ENCODE measurements at places on chromosomes 13 and 19.

GRCh38 chr13:108342369-108343289 lies 73.1 kb downstream of the TNFSF13B start:
- no peak for DNase-seq

DNA sequence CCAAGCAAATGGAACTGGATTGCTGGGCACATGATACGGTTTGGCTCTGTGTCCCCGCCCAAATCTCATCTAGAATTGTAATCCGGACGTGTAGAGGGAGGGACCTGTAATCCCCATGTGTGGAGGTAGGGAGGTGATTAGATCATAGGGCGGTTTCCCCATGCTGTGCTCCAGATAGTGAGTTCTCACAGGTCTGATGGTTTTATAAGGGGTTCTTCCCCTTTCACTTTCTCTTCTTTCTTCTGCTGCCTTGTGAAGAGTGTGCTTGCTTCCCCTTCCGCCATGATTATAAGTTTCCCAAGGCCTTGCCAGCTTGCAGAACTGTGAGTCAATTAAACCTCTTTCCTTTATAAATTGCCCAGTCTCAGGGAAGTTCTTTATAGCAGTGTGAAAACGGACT lies 32.6 kb upstream of the MTIF3 start:
- no peak for DNase-seq

- DNase-seq: no peak
Observed at GRCh38 chr13:39263531-39263930, 225.3 kb downstream of the NHLRC3 start.

GRCh38 chr19:42328854-42329253 lies 3.4 kb downstream of the MEGF8 start:
- DNase-seq: no peak

GRCh38 chr13:44796597-44797490 lies 192.4 kb downstream of the NUFIP1 start:
- DNase-seq: no peak

- DNase-seq: no peak
Observed at GRCh38 chr19:45476304-45476703, 8.5 kb downstream of the FOSB start.

GRCh38 chr19:46451352-46451751 lies 20.0 kb downstream of the PNMA8A start:
- no peak for DNase-seq

DNA sequence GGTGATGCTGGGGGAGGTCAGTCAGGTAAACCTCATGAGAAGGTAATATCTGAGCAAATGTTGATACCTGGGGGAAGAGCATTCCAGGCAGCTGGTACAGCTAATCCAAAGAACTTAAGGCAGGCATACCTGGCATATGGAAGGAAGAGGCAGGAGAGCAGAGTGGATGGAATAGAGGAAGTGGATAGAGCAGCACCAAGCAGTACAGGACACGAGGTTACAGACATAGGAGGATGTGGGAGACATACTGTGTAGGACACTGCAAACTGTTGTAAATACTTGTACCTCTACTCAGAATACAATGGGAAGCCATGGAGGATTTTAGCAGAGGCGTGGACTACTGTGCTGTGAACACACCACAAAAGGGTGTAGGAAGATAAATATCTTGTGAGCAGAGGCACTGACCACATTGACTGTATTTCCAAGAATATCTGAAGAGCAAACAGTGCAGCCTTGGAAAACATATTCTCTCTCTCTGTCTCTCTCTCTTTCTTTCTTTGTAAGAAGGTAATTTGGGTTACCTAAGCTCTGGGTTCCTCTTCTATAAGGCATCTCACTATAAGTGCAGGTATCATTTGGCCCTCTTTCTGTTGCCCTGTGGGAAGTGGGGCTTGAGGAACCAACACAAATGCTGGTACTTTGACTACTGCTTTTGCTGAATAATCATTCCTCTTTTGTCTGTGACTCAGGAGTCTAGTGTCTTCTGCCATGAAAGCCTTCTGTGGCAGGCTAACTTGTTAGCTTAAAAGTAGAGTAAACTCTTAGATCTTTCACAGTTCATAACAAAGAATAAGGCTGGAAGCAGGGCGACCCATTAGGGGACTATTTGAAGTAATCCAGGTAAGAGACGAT lies 238.0 kb downstream of the VWA8 start:
- DNase-seq: no peak

- DNase-seq: no peak
Observed at GRCh38 chr13:44516771-44517170, 59.4 kb downstream of the TSC22D1 start.

GRCh38 chr19:49631610-49632192 lies 8.2 kb downstream of the RRAS start:
- no peak for DNase-seq

DNA sequence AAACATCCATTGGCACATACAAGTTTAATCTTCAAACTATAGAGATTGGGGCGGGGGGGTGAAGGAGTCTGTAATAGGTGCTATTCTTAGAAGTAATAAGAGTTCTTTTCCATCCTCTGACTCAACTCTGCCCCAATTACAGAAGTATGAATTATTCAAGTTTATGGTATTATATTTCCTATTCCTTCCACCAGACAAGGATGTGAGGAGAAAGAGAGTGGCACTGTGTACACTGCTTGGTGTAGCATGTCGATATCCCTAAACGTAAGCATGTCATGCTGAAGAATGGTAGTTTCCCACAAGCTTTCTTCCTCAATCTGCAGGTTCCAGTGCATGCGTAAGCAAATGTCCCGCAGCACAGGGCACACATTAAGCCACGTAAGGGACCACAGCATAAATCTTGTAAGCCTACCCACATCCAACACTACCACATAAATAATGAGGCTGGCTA lies 14.1 kb downstream of the BRD4 start:
- DNase-seq: no peak

DNA sequence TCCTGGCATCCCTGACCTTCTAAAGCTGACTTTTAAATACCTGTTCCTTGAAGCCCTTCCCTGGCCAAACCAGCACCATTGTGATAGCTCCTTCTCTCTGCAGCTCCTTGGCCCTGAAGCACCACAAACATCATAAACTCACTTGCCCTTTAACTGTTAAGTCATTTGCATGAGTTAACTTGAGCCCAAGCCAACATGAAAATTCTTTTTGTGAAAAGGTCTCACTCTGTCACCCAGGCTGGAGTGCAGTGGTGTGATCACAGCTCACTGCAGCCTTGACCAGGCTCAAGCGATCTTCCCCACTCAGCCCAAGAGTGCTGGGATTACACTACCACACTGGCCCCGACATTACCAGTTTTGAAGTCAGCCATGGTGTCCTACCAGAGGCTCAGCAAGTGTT lies 87.8 kb downstream of the ZIC5 start:
- no peak for DNase-seq

- DNase-seq: no peak
Observed at GRCh38 chr19:52691215-52691610, 43.6 kb downstream of the ZNF611 start.

DNA sequence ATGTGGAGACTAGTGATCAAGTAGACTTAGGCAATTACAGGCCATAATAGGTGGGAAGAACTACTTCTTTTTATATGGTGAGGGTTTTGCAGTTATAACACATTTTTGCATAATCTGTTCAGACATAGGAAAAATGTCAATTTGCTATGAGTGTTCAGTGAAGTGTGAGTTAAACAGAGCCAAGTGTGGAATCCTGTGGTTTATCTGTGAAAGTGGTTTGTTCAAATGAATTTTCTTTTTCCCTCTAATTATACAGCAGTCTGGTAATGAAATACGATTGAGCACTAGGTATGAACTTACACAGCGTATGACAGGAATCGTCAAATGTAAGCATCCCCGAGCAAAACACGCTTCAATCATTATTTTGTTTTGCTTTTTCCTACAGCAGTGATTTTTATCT lies 178.3 kb downstream of the STK24 start:
- DNase-seq: no peak

- no peak for DNase-seq
Observed at GRCh38 chr19:27971071-27971470, 1241.9 kb downstream of the UQCRFS1 start.

- DNase-seq: no peak
Observed at GRCh38 chr13:100298691-100299090, 209.8 kb downstream of the PCCA start.

- no peak for DNase-seq
Observed at GRCh38 chr19:23312515-23312914, 62.3 kb upstream of the ZNF724 start.

DNA sequence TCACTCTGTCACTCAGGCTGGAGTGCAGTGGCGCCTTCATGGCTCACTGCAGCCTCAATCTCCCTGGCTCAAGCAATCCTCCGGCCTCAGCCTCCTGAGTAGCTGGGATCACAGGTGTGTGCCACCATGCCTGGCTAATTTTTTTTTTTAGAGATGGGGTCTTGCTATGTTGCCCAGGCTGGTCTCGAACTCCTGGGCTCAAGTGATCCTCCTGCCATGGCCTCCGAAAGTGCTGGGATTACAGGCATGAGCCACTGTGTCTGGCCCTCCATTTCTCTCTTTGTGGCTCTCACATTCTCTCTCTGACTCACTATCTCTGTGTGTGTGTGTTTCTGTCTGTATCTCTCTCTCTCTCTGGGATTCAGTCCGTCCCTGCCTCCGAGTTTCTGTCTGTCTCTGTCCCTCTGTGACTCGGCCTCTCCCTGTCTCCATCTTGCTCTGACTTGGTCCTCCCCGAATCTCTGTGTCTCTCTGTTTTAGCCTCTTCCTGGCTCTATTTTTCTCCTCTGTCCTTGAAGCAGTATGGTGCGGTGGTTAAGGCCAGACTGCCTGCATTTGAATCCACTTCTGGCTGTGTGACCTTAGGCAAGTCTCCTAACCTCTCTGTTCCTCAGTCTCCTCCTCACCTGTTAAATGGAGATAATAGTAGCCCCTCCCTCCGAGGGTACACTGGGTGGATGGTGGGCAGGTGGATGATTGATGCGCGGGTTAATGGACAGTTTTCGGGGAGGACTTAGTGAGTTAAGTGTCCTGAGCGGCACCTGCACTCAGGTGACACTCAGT lies 11.0 kb downstream of the MEIS3 start:
- DNase-seq: no peak

DNA sequence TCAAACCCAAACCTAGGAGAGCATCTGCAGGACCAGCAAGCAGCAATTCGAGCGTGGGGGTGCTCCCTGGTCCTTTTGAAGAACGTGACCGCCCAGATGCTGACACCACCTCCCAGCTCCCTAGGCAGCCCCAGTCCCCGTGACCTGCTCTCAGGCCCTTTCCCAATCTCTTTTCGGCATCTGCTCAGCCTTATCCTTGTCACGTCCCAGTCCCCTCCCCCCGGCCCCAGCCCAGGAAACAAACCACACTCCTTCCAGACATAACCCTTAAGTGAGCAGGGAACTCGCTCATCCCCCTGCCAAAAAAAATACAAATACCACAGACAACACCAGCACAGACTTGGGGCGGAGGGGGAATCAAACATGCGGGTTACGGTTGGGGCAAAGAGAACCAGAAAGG lies 3.3 kb downstream of the MLLT1 start:
- no peak for DNase-seq

- DNase-seq: no peak
Observed at GRCh38 chr19:46299004-46299509, 2.2 kb downstream of the HIF3A start.

GRCh38 chr19:1074544-1075283 lies 7.7 kb downstream of the ARHGAP45 start:
- peak; percentile 71 for DNase-seq

DNA sequence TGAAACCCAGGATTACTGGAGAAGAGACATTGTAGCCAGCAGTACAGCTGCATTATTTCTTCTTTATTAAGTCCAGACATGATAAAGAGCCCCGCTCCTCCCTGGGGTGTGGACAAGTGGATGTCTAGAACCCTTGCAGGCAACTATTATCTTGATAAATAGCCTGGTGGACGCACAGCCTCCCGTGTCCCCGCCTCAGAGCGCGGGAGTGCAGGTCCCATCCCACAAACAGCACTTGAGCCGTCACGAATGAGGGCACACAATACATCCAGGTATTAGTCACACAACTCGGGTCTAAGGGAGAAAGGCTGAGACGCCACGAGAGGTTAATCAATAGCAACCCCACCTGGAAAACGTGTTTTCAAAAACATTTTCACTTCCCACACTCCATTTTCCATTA lies 213.2 kb upstream of the SOX1 start:
- DNase-seq: no peak

DNA sequence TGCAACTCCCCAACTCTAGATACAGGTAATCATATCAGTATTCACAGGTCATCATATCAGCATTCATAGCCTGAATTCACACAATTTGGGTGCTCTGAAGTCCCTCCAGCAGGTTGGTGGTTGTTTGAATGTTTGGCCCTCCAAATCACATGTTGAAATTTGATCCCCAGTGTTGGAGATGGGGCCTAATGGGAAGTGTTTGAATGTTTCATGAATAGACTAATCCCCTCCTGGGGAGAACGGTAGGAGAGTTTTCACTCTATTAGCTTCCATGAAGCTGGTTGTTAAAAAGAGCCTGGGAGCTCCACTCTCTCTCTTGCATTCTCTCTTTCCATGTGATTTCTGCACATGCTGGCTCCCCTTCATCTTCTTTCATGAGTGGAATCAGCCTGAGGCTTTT lies 288.6 kb upstream of the PCDH9 start:
- no peak for DNase-seq

GRCh38 chr13:22926748-22927400 lies 253.9 kb upstream of the SGCG start:
- DNase-seq: no peak

- DNase-seq: no peak
Observed at GRCh38 chr13:59263531-59263930, 900.2 kb downstream of the DIAPH3 start.

GRCh38 chr13:20118268-20119140 lies 42.3 kb downstream of the GJA3 start:
- DNase-seq: no peak

GRCh38 chr19:8088752-8089663 lies 36.4 kb downstream of the CCL25 start:
- DNase-seq: no peak

DNA sequence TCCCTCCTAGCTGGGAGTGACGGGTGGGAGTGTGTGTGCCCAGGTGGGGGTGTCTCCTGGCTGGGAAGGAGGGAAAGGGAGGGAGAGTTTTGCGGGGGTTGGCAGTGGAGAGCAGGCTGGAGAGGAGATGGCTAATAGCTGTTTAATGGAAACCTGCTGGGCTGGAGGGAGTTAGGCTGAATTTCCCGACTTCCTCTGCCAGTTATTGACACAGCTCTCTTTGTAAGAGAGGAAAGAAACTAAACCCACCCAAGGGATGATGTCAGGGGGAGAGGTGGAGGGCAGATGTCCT lies 10.2 kb upstream of the ILF3 start:
- no peak for DNase-seq

DNA sequence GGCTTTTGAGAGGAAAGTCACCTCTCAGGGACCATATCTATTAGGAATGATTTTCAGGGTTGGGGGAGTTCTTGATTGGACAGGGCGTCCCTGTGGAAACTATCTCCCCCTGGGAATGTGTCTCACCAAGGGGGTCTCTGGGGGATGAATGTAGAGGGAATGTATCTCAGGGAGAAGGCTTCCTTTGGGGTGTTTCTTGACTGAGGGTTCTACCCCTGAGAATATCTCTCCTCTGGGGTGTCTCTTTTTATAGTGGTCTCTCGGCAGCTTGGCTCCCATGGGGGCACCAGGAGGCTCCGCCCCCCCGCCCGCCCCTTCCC lies 1.0 kb downstream of the RTBDN start:
- DNase-seq: no peak

- no peak for DNase-seq
Observed at GRCh38 chr13:39521701-39522100, 81.3 kb downstream of the LHFPL6 start.
